ENCODE measurements at places on chromosomes 7 and 10.

GRCh38 chr7:159249671-159250070, 105.0 kb upstream of the VIPR2 start:
- DNase-seq, result no peak

- DNase-seq, result no peak
Measured at GRCh38 chr7:143455942-143456341, 12.7 kb downstream of the TAS2R60 start.

DNA sequence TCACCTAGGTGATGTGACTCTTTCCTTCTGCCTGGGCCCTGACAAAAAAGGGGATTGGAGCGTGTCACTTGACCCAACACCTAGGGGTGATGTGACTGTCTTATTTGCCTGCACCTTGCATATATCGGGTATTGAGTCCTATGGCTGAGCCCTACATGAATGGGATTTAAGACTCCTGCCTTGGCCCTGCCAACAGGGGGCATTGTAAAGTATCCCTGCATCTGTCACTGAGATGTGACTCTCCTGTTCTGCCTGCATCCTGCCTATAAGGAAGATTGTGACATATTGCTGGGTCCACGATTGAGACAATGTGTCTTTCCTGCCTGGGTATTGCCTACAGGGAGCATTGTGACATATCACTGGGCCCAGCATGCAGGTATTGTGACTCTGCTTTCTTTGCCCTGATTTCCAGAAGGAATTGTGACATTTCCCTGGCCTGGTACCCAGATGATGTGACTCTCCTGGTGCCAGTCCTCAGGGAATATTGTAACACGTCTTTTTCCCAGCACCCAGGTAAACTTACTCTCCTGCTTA, 14.2 kb upstream of the ZNF107 start:
- DNase-seq, result no peak

DNA sequence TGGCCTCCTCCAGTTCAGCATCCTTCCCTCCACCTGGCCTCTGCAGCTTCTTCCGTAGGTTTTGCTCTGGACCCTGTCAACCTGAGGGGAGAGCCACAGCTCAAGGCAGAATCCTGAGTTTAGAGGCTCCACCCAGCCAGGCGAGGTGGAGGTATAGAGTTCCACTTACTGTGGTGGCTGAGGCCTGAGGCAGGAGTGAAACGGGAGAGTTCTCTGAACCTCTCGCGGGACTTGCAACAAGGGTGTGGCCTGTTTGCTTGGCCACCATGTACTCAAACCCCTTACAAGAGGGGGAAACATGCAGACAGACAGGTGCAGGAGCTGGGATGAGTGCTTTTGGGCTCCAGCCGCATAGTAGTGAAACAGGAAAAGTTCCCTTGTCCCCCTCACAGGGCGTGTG, 154.0 kb upstream of the C7orf33 start:
- no peak for DNase-seq
